ENCODE measurements at places on chromosomes 6 and 20. TPM values are rescaled to one million over a fixed set of nuclear protein-coding genes. Genes with fewer than 3 reads are reported as not detected.
A peak's percentile ranks its signal among the peaks of the same experiment; 100 is the strongest.

RNF8 gene
- total RNA-seq: 11.2 TPM

MEP1A gene
- 183 TPM for total RNA-seq

KIF3B gene
- total RNA-seq: 52.0 TPM

TNFRSF6B gene
- not detected for total RNA-seq

SH3BGRL2 gene
- total RNA-seq: 158 TPM

STAU1 gene
- 83.8 TPM for total RNA-seq

ULBP2 gene
- 0.43 TPM for total RNA-seq

DNA sequence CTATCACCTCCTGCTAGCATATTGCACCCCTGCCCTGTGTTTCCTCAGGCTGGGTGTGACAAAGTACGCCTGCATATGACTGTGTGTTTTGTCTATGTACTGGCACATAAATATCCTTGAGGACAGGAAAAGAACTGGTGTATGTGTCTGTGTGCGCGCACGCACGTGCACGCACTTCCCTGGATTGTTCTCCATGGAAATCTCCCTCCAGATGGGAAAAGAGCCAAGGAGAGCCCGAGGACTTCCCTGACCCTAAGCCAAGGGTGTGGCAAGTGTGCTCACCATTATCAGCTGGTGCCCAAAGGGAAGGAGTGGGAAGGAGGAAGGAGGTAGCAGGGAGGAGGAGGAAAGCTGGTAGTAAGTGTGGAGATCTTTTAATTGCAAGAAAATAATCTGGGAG is 117.6 kb downstream of the HIVEP2 start:
- DNase-seq: peak; percentile 75

DNA sequence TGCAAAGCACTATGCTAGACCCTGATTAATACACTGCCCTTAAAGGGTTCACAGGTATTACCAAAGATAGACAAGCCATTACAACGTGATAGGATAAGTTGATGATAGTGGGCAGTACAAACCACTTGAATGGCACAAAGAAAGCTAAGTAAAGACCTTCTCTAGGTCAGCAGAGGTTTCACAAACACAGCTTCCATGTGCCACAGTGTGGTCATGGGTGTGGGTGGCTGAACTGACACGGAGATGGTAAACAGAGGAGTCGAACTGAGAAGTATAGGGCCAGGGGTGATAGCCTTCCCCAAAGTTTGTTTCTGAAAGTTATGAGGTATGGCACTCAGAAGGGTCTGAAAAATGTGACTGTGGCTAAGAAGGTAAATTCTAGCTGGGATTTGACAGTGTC is 4.3 kb downstream of the ZBTB9 start:
- DNase-seq: no peak

DNA sequence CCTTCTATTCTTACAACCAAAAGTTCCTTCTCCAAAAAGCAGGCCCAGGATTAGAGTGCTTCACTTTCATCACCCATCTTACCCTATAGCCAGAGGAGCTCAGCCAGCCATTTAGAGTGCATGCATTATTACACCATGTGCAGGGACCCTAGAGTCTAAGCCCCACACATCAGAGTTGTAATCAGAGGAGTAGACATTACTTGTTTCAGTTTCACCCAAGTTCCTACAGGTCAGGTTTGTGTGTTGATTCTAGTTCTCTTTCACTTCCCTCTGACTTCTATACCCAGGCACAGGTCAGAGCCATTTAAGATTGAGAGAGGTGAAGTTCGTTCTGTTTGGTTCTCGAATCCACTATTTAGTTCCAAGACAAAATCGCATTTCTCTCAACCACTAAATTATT is 16.3 kb upstream of the ARFGEF3 start:
- no peak for DNase-seq

GRCh38 chr20:36305602-36306551 is at the start of gene DLGAP4:
Gene DLGAP4, plus strand, starts transcription at chr20:36306339. Its CDS starts 125,379 bp downstream, at chr20:36431718.
- DNase-seq: no peak

DNA sequence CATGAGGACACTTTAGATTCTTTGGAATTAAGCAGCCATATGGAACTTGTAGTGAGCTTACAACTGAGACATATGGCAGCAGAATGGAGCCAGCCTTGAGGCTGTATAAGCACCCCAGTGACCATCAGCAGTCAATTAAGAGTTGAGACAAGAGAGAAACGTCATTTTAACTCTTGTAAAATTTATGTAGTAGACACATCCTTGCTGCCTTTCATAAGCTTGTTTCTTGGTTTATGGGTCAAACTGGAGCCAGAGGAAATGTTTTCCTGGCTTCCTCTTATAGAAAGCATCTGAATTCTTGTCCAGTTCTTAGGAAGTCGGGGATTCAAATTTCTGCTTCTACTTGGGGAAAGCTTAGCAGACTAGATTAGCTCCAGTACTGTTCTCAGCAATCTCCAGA is 745.1 kb upstream of the MARCKS start:
- DNase-seq: no peak

GRCh38 chr6:31412506-31412905 is 9.1 kb downstream of the MICA start:
- no peak for DNase-seq

DNA sequence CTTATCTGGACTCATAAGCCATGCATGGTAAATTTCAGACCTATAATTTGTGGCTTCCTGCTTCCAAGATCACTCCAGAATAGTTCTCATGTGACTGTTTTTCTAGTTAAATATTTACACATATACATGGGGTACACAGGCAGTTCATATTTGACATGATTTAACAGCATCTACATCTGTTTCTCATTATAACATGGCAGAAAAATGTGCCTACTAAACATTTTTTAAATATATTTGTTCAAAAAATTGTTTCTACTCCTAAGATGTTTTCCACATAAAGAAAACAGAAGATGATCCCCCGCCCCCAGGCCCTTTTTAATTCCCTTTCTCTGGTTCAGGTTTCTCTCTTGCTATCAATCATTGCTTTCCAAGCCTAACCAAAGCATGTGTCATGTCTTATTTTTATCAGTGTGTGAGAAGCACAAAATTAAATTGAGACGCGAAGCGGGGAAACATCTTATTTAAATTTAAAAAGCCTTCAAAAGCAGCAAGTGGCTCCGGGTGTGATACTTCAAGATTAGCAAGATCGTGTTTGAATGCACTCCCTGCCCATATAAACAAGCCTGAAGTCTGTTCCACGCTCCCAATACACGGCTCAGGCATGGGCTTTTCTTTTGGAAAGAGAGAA is 37.3 kb downstream of the IPCEF1 start:
- no peak for DNase-seq

GRCh38 chr6:113684382-113684901 is 172.7 kb upstream of the MARCKS start:
- no peak for DNase-seq

GRCh38 chr20:47606414-47606982 is 104.8 kb downstream of the NCOA3 start:
- DNase-seq: no peak

DNA sequence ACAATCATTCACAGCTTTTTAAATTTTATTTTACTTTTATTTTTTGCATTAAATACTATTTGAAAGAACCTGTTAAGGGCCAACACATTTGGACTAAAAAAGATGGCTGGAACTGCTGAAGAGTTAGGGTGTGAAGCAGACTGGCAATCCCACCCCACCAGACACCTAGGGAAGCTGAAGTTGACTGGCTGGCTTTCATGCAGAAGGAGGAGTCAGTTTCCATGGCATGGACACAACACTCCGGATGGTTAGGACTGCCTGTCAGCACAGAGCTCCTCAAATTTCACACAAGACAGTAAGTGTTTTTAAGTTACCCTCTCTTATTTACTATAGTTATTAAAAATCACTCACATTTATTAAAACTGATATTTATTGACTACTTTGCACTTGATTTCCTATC is at the start of gene ANKRD66:
Gene ANKRD66, plus strand, starts transcription at position 238 of the 400 bp plus-strand sequence. CDS start 5,016 bp downstream, outside the sequence.
- DNase-seq: no peak

- no peak for DNase-seq
Measured at GRCh38 chr6:129239825-129240491, 357.0 kb downstream of the LAMA2 start.

DNA sequence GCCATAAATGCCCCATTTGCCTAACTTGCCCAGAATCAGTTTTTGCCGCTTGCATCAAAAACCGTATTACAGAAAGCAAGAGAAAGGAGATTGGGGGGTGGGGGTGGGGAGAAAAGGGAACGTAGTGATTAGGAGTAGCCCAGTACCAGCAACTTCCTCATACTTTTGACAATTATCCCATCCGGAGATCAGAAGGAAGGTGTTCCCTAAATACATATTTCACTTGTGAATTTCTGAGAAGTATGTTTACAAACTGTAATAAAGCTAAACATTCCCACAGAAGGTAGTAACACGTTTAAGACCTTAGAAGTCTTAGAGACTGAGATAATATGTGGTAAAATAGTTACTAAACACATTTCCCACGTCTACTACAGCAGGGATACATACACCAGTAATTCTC is 14.5 kb downstream of the PREP start:
- no peak for DNase-seq
